Smooth muscle cell of trachea (primary cell): ENCODE measurements at places on chromosomes 3 and 15. TPM values are rescaled to one million over a fixed set of nuclear protein-coding genes. Genes with fewer than 3 reads are reported as not detected.

Gene ARPC4
- total RNA-seq = 190 and 245 TPM in 2 replicates

Gene FBLN2
- total RNA-seq = 195 and 656 TPM in 2 replicates

Gene ARGFX
- total RNA-seq = not detected in 2 replicates

Gene COL6A5
- total RNA-seq = not detected in 2 replicates

Gene MORC1
- total RNA-seq = not detected in 2 replicates

Gene VEPH1
- total RNA-seq = 63.0 and 91.0 TPM in 2 replicates
